ENCODE measurements at places on chromosomes 11 and 22.

DNA sequence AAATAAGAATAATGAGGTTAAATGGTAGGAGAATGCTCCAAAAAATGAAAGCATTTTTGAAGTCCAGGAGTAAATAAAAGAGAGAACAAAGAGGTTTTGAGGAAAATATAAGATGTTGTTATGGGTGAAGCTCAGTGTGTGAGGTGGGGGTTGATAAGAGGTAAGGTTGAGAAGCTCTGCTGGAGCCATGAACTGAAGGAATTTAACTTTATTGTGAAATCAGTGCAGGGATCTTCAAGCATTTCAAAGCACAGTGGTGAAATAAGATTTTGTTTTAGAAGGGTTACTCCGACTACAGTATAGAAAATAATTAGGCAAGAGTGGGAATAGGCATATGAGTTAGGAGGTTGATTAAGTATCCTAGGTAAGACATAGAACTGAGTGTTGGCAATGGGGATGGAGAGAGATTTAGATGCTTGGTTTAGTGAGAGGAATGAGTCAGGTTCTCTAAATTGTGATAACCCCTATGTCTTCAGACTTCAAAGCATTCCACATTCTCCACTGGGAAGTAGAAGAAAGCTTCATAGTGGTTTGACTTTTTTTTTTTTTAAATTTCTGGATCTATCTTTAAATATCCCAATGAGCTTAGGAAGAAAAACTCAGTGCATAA is 403.2 kb downstream of the AASDHPPT start:
- no peak overlapping the region for H3K4me3 ChIP-seq
- peaks cover 18% of the 10 kb centered on the region for H3K4me1 ChIP-seq
- H3K27ac ChIP-seq, result no peak overlapping the region
- H3K36me3 ChIP-seq, result no peaks in the 10 kb centered on the region

DNA sequence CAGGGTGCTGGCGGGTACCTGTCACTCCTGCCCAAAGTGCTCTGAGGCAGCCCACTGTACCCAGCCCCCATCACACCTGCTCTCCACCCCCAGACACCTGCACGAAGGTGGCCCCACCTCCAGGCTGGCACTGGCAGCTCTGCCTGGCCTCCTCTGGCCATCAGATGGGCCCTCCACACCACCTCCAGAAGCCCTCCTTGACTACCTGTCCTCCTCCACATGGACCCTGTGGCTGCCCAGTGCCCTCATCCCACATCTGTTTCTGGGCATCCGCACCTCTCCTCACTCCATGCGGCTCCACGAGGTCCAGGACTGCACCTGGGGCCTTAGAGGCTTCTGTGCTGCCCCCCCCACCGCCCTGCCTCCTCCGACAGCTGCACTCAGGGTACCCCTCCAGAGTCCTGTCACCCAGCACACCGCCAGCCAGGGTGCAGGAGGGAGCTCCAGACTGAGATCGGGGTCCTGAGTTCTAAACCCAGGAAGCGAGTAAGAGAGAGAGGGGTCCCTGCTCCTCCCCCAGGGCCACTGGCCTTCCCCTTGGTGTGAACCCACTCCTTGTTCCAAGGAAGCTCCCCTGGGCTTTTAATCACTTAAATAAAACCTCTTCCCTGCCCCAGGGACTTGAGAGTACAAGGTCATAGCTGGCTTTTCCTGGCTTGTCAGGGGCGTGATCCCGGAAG is 1.7 kb downstream of the CTSD start:
- H3K4me1 ChIP-seq, result peaks cover 12% of the 10 kb centered on the region
- H3K27ac ChIP-seq, result no peak overlapping the region
- H3K27me3 ChIP-seq, result no peaks in the 10 kb centered on the region
- no peak for DNase-seq

DNA sequence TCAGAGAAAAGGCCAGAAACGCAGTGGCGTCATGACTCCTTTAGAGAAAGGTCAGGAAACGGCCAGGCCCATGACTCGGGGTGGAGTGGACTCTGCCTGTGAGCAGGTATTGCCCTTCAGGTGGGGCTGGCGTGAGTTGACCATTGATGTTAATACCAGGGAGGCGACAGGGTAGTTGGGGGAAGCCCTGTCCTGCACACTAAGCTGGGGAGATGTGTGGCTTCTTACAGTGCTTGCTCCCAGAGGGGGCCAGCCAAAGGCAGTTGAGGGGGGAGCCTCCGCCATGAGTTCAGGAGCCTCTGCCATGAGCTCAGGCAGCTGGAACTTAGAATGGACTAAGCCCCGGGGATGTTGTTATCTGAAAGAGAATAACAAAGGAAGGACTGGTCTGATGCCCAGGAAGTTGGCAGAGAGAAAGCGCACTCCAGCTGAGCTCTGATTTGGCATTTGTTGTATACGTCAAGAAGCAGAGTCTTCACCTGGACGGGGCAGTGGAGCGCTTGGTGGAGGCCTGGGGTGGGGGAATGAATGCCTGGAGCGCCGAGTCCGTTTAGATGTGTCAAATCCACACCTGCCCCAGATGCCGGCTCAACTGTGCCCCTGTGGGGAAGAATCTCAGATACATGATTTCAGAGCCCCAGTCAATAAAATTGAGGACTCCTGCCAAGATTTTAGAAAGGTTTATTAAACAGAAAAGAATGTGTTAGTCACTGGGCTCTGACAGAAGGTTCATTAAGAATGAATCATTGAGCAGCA is 222.5 kb downstream of the TBC1D22A start:
- no peaks in the 10 kb centered on the region for H3K27me3 ChIP-seq
- no peak overlapping the region for H3K4me3 ChIP-seq
- H3K4me1 ChIP-seq, result no peaks in the 10 kb centered on the region
- H3K36me3 ChIP-seq, result no peaks in the 10 kb centered on the region
- H3K27ac ChIP-seq, result no peak overlapping the region
- no peak for DNase-seq

DNA sequence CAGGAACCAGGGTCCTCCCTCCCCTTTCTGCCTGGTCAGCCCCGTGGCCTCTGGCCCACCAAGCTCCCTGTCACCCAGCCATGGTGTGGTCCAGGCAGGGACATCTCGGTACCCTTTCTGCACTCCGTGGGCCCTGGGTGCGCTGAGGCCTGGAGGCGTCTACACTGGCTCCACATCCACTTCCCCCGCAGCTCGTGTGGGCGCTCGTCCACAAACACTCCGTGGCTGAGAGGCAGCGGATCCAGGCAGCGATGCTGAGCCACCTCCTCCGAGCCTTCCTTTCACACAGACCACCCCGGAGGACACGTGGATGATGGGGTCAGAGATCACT is 16.1 kb downstream of the RNH1 start:
- DNase-seq, result no peak
- H3K4me1 ChIP-seq, result no peaks in the 10 kb centered on the region
- H3K27ac ChIP-seq, result no peak overlapping the region
- no peaks in the 10 kb centered on the region for H3K27me3 ChIP-seq
- H3K4me3 ChIP-seq, result no peak overlapping the region

DNA sequence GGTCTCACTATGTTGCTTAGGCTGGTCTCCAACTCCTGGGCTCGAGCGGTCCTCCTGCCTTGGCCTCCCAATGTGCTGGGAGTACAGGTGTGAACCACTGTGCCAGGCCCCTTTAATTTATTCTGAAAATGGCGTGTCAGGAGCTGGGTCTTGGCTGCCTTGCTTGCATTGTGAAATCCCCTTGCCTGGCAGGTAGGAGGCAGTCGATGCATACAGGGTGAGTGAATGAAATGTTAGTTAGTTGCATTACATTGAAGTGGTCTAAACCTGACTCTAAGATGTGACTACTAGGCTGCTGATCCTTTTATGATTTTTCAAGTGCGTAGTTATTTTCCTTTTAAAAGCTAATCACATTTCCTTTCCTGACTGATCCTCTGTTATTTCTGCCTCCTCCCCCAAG is 42.9 kb downstream of the PARVB start:
- H3K4me3 ChIP-seq, result no peak overlapping the region
- DNase-seq, result no peak
- no peak overlapping the region for H3K27ac ChIP-seq
- no peaks in the 10 kb centered on the region for H3K27me3 ChIP-seq
- H3K36me3 ChIP-seq, result no peaks in the 10 kb centered on the region
- no peaks in the 10 kb centered on the region for H3K4me1 ChIP-seq
